ENCODE measurements at places on chromosomes 3 and 15. TPM values are rescaled to one million over a fixed set of nuclear protein-coding genes. Genes with fewer than 3 reads are reported as not detected.

SEMA3G gene
- total RNA-seq, result 9.1 TPM

MORF4L1 gene
- total RNA-seq, result 343 TPM

SLC27A2 gene
- not detected for total RNA-seq

SLC9C1 gene
- total RNA-seq, result 2.3 TPM

CYB561D2 gene
- 5.2 TPM for total RNA-seq

Data from left ventricle myocardium superior (tissue), 1 donor.